ENCODE measurements at places on chromosomes 4 and X. TPM values are rescaled to one million over a fixed set of nuclear protein-coding genes. Genes with fewer than 3 reads are reported as not detected.

DNA sequence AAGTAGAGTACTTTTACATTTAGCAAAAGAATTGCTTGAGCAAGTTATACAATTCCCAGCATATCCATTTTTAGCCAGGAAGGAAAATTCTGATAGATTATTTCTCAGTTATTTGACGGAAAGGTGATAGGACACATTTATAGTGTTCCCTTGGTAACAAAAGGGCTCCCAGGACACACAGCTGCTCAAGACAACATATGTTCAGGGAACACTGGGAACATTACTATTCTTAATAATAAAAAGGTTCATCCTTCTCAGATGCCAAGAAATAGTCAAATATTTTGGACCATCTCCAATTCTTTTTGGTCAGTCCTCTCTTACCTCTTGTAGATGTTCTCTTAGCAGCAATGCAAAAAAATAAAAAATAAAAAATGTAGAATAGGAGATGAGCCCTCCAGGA, 66.8 kb upstream of the SMAD1 start:
- H3K36me3 ChIP-seq: no peaks in the 10 kb centered on the region
- peaks cover 8% of the 10 kb centered on the region for H3K27me3 ChIP-seq
- H3K4me3 ChIP-seq: no peak overlapping the region
- DNase-seq: no peak
- H3K4me1 ChIP-seq: no peaks in the 10 kb centered on the region
- no peak overlapping the region for H3K27ac ChIP-seq

Gene CPLX1
- not detected for total RNA-seq

DNA sequence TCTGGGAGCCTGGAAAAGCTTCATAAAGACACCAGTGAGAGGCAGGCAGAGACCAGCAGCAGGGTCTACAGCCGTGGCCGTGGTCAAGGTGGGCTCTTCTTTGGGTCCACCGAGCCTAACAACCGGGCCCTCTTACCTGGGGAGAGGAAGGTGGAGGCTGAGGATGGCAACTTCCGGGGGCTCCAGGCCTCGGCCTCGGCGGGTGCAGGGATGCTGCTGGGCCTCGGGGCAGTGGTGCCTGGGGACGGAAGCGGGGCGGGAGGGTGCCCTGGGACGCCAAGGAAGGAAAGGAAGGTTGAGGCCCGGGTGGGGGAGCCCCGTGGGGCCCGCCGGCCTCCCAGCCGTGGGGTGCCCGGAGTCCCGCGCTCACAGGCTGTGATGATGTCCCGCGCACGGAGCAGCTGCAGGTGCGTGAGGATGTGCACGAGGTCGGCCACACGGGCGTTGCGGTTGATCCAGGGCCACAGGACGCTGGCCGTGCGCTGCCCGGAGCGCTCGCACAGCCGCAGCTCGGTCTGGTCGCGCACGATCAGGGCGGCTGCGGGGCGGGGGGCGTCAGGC, 561 bp downstream of the IRAK1 start:
- peak overlapping the region; percentile 74 for H3K4me3 ChIP-seq
- peak overlapping the region; percentile 84 for H3K27ac ChIP-seq
- DNase-seq: peak; percentile 48
- H3K4me1 ChIP-seq: peaks cover 20% of the 10 kb centered on the region

GRCh38 chr4:76059750-76060149, 14.8 kb upstream of the ART3 start:
- no peak for DNase-seq
- H3K4me3 ChIP-seq: no peak overlapping the region
- no peak overlapping the region for H3K27ac ChIP-seq

- peaks cover 14% of the 10 kb centered on the region for H3K4me1 ChIP-seq
- H3K27me3 ChIP-seq: no peaks in the 10 kb centered on the region
- no peak overlapping the region for H3K4me3 ChIP-seq
- H3K27ac ChIP-seq: 0 out of 2 replicates have a peak overlapping the region, but pooled peaks have one; percentile 11
Observed at GRCh38 chr4:78534286-78534955, 17.1 kb upstream of the ANXA3 start.

DNA sequence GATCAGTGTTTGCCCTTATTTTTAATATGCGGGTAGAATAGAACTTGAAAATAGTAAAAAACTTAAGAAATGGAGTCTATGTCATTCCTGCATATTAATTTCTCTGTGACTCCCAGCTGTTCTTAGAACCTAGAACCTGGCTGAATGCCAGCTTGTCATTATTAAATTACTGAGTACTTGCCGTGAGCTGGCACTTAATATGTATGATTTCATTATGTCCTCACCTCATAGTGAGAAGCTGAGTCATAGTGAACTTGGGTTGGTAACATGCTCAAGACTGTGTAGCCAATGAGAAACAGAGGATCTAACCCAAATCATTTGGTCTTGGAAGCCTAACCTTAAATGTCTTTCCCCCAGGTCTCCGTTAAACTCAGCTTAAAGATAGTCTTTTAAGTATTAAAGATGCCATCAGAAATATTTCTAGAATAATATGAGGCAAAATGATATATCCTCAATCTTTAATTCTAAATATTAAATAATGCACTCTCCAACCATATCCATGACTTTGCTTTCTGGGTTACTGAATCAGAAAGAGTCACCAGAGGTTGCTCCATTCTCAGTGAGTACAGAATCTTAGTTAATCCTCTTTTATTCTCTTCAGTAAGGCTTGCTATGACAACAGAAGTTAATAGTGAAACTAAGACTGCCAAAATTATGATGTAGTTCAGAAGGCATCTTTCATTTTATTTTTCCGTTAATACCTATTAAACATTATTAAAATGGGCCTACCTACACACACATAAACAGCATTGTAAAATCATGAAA, 58.6 kb upstream of the TLL1 start:
- no peaks in the 10 kb centered on the region for H3K36me3 ChIP-seq
- peak; percentile 1 for DNase-seq
- no peak overlapping the region for H3K4me3 ChIP-seq
- H3K27ac ChIP-seq: no peak overlapping the region
- H3K4me1 ChIP-seq: no peaks in the 10 kb centered on the region

Data from GM23248 (cell line).